ENCODE measurements at places on chromosomes 1 and 21. TPM values are rescaled to one million over a fixed set of nuclear protein-coding genes. Genes with fewer than 3 reads are reported as not detected.

The CFAP126 gene
- not detected for total RNA-seq

The COL11A1 gene
- total RNA-seq, result not detected

The ADAMTS5 gene
- total RNA-seq, result 7.1 TPM

The TFF3 gene
- total RNA-seq, result 0.68 TPM

The RHOU gene
- total RNA-seq, result 0.87 TPM

The KIF2C gene
- 27.3 TPM for total RNA-seq

The INKA2 gene
- total RNA-seq, result 7.1 TPM

The IFI44 gene
- total RNA-seq, result 20.1 TPM

The F11R gene
- 4.2 TPM for total RNA-seq

The IVL gene
- total RNA-seq, result not detected

The C1orf226 gene
- under 0.01 TPM for total RNA-seq

The KRTAP12-3 gene
- not detected for total RNA-seq

The FMO1 gene
- total RNA-seq, result not detected

The ZC3H12A gene
- total RNA-seq, result 8.6 TPM

The OR2G6 gene
- not detected for total RNA-seq

The PRDM16 gene
- total RNA-seq, result 47.1 TPM

The TNNI3K gene
- 1.7 TPM for total RNA-seq

All from aortic smooth muscle cell (primary cell).